ENCODE measurements at places on chromosomes 5 and 9.

DNA sequence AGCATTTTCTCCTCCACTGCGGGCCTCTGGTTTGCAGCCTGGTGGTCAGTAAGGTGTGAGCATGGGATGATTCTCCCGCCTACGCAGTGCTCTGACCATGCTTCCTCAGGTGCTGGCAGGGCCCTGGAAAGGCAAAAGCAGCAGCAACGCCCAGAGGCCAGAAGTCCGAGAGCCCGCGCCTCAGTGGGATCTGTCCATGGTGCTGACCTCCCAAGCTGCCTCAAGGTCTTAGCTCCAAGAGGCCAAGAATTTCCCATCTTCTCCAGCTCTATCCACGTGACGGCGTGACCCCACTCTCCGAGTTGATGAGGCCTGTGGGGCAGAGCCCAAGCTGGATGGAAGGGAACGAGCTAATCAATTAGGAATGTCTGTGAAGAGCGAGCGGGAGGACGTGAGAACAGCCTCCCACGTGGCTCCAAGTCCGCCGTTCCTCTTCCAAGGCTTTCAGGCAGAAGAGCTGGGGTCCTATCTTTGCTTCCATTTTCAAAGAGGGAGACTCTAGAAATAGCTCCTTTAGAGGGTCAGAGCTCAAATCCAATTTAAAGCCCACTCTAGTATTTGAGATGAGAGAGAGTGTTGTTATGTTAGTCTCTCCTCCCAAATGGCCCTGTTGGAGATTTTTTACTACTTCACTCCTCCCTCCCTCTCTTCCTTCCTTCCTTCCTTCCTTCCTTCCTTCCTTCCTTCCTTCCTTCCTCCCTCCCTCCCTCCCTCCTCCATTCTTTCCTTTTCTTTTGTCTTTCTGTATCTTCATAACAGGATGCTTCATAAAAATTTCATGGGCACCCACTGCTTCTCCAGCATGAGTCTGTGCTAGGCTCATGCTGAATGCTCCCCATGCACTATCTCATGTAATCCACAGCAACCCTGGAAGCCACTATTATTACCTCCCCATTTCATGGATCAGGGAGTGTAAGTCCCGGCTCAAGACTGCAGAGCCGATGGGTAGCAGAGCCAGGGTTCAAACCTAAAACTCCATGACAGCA is 69.3 kb downstream of the OLFM1 start:
- DNase-seq, result no peak

DNA sequence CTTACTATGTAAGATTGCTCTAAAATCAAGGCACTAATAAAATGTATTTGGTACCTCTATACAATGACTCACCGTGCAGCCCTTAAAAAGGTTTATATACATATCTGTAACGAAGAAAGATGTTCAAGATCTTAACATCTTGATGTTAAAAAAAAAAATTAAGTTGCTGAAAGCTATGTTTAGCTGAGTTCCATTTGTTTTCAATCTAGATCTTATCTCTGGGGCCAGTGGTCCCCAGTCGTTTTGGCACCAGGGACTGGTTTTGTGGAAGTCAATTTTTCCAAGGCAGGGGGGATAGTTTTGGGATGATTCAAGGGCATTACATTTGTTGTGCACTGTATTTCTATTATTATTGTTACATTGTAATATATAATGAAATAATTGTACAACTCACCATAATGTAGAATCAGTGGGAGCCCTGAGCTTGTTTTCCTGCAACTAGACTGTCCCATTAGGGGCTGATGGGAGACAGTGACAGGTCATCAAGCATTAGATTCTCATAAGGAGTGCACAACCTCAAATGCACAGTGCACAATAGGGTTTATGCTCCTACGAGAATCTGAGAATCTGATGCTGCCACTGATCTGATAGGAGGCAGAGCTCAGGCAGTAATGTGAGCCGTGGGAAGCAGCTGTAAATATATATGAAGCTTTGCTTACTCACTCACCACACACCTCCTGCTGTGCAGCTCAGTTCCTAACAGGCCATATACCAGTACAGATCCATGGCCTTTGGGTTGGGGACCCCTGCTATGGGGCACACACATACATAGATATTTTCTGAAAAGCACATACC is 27.6 kb upstream of the TSLP start:
- no peak for DNase-seq

DNA sequence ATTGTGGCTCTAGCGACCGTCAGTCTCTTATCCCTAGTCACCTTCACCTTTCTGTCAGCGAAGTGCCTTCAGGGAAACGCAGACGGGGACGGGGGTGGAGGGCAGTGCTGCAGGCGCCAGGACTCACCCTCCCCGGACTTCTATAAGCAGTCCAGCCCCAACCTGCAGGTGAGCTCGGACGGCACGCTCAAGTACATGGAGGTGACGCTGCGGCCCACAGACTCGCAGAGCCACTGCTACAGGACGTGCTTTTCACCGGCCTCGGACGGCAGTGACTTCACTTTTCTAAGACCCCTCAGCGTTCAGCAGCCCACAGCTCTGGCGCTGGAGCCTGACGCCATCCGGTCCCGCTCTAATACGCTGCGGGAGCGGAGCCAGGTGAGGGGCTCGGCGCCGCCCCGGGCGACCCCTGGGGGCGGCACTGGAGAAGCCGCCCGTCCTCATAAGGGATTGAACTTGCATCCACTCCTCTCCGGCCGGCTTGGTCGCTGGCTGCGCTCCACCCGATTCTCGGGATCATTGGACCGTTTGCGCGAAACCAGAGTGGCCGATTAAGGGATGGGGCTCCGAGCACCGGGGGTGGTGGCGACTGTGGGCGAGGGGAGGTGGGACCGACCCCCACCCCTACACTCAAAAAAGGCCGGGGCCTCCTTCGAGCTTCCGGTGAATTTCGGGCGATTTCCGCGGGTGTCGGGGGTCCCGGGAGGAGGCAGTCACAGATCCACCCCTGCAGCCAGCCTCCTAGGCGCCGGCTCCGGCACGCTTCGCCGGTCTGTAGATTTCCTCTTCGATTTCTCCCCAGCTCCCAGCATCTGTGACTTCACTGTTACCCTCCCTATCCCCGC is 2.7 kb downstream of the PCDHGC5 start:
- no peak for DNase-seq

- no peak for DNase-seq
Measured at GRCh38 chr5:150503977-150504620, 3.8 kb upstream of the NDST1 start.

- DNase-seq, result no peak
Measured at GRCh38 chr9:98605116-98605515, 103.6 kb downstream of the GABBR2 start.

- DNase-seq, result no peak
Measured at GRCh38 chr5:171840711-171841522, 55.3 kb downstream of the SMIM23 start.

- DNase-seq, result no peak
Measured at GRCh38 chr5:168776070-168776469, 196.9 kb upstream of the PANK3 start.

DNA sequence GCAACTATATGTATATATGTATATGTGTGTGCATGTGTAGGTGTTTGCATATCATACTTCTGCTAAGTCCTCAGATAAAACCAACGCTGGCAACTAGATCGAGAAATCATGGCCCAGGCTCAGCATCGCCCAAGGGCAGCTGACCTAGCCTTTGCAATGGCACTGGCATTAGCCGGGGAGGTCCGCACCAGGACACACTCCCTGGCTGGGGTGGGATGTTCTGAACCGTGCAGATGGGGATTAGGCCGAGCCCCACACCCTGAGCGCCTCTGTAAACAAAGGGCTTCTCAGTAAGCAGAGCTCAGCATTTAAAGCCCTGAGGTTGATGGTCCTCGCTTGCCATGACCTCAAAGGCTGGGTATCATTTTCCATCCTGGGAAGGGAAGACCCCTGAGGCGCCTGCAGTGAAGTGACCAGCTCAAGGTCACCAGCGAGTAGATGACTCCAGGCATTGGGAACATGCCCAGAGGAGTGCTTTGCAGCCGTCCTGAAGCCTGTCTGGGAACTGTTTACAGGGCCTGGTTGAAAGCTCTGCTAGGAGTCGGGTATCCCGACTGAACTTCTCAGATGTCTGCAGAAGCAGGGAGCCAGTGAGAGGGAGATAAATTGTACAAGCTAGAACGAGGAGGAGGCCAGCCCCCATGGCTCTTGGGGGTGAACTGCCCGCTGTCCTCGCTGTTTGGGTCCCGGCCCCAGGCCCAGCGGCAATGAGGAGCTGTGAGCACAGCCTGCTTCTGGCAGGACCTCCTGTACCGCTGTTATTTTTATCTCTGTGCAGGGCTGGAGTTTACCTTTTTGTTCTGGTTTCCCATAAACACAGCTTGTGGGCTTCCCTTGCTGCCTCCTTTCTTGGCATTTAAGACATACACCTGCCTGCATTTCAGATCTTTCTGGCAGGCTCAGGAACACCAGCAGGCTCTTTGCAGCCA is 18.4 kb downstream of the GADD45G start:
- DNase-seq, result no peak

- DNase-seq, result no peak
Measured at GRCh38 chr9:35828716-35829083, at the start of gene FAM221B. TSS of gene FAM221B (minus strand) at chr9:35828732. CDS start at chr9:35826161, 2,571 bp downstream.

DNA sequence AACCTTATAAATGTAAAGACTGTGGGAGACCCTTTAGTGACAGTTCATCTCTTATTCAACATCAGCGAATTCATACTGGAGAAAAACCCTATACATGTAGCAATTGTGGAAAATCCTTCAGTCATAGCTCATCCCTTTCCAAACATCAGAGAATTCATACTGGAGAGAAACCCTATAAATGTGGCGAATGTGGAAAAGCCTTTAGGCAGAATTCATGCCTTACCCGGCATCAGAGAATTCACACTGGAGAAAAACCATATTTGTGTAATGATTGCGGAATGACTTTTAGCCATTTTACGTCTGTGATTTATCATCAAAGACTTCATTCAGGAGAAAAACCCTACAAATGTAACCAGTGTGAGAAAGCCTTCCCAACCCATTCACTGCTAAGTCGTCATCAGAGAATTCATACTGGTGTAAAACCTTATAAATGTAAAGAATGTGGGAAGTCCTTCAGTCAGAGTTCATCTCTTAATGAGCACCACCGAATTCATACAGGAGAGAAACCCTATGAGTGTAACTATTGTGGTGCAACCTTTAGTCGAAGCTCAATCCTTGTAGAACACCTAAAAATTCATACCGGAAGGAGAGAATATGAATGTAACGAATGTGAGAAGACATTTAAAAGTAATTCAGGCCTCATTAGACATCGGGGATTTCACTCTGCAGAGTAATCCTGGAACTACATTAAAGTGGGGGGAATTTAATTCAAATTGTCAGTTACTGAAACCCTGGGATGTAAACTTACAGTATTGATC is 17.7 kb downstream of the ZNF483 start:
- no peak for DNase-seq

GRCh38 chr5:56985936-56986625 is 34.2 kb upstream of the MIER3 start:
- no peak for DNase-seq

DNA sequence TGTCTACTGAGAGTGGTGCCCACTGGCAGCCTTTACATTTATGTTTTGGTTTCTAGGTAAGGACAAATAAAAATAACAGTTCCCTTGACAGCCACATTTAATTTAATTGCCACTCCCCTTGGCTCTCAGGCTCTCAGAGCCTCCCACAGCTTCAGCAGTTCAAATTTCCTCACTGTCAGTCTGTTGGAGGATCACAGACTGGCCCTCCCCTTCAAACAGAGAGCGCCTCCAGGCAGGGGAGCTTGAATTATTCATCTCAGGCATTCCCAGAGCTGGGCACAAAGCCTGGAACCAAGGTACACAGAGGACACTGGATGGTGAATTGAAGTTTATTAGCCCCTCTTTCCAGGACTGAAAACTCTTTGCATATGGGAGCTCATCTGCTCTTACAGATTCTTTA is 407.7 kb downstream of the SPOCK1 start:
- no peak for DNase-seq

DNA sequence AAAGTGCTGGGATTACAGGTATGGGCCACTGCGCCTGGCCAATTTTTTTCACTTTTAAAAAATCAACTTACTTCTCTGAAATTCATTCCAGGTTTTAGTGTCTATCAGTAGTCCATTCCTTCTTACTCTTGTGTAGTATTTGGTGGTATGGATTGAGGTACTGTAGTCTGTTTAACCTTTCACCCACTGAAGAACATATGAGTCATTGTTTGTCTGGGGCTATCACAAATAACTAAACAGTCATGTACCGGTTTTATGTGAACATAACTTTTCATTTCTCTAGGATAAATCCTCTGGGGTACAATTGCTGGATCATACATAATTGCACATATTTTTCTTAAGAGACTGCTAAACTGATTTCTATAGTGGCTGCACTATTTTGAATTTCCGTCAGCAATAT is 1188.0 kb upstream of the CDH9 start:
- no peak for DNase-seq

DNA sequence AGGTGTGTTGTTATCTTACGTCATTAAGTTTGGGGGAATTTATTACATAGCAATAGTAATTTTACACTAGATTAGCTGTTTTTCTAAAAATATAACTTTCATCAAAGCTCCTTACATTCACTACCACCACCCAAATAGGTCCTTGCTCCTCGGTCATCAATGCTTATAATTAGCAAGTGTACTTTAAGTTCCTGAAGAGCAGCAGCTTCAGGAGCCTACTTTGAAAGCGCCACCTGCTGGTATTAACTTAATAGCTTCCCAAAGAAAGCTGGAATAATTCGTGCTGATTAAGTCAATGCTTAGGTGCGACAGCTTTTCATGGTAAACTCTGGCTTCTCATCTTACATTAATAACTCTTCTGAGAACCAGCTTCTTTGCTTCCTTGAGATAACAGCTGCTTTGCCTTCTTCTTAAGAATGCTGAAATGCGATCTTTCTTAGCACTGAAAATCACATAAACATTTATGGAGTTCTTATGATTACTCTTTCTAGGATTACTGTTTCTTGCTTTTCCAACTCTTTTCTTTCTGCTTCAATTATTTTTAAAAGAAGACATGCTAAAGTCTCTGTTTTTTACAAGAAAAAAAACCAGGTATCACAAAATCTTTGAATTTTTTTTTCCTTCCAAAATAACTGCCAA is 10.0 kb upstream of the C5 start:
- DNase-seq, result no peak

Data from AG09309 (cell line).